Hepatocyte (in vitro differentiated cells): ENCODE measurements at places on chromosomes 4 and X. TPM values are rescaled to one million over a fixed set of nuclear protein-coding genes. Genes with fewer than 3 reads are reported as not detected.
A peak's percentile ranks its signal among the peaks of the same experiment; 100 is the strongest.

ZNF185 gene
- 18.1 and 18.3 TPM in 2 replicates for polyA plus RNA-seq

YY2 gene
- polyA plus RNA-seq: 1.1 and 1.2 TPM in 2 replicates

GRCh38 chr4:15361529-15361928 is 66.3 kb upstream of the C1QTNF7 start:
- no peak for DNase-seq

GRCh38 chr4:120990246-120990645 is 67.7 kb upstream of the PRDM5 start:
- DNase-seq: no peak

DNA sequence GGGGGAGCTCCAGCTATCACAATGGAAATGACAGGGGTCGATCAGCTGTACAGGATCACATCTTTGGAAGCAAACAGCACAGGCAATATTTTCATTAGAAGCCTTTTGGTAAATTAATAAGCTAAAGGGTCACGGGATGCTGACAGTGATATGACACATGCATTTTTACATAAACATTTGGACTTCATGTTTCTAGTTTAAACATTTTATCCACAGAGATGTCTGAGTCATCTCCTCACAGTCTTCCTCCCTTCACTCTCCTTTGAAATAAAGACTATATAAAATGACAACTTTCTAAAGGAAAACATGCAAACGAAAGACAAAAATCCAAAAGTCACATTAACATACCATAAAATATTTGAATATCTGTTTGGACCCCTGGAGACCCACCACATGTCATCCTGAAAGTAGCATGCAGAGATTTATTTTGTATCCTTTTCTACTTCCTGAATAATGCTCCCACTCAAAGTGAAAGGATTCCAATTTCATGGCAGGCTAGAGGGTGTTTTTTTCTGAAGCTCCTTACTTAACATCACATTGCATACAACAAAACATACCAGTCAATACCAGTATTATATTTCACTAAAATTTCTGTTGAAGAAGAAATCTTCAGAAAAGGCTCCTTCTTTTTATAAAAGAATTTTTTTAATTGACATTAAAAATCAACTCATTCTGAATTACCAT is 200.1 kb upstream of the PPARGC1A start:
- DNase-seq: no peak

DNA sequence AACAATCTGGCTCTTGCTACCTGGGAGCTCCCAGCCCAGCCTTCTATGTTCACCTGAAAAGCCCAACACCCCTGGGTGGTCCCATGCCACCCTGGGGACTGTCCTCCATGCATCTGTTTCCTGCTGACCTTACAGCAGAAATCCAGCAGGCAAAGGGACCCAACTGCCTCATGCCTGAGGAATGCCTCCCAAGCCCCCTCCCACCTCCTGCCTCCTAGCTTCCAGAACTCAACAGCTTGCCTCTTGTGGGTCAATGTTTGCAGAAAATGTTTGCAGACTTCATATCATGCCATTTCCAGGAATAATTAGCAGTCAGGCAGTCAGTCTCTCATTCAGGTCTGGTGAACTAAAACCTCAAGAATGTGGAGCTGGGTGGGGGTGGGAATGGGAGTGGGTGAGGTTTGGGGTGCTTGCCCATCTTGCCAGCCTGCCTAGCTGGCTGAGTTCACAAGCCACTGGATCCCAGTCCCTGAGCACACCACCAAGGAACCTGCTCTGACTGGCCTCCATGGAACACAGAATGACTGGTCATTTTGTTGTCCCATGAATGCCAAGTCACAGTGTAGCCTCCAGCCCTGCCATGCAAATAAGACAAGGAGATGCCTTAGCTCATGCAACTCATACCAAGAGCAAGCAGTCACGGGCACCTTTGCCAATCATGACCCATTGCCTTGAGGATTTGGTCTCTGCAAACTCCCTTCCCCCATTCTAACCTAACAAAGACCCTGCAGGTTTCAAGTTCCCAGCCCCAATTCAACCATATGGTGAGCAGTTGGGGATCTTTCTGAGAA is 12.1 kb upstream of the PLAC1 start:
- peak; percentile 38 for DNase-seq
